ENCODE measurements at places on chromosomes 3 and 15. TPM values are rescaled to one million over a fixed set of nuclear protein-coding genes. Genes with fewer than 3 reads are reported as not detected.

ANO10 gene
- total RNA-seq = 43.3 TPM

BFSP2 gene
- not detected for total RNA-seq

GABRB3 gene
- 0.28 TPM for total RNA-seq

UROC1 gene
- total RNA-seq = not detected

SLC6A11 gene
- under 0.01 TPM for total RNA-seq

CYP8B1 gene
- total RNA-seq = not detected

Measured in regular cardiac myocyte (primary cell).